Activated CD8-positive, alpha-beta T cell treated with anti-CD3 and anti-CD28 coated beads for 36 hours (primary cell): ENCODE measurements at places on chromosomes 1 and 21. TPM values are rescaled to one million over a fixed set of nuclear protein-coding genes. Genes with fewer than 3 reads are reported as not detected.

The OR2L3 gene
- not detected for total RNA-seq

The DNAI4 gene
- total RNA-seq = 1.0 TPM

The LIPI gene
- total RNA-seq = not detected

The CBR3 gene
- 14.8 TPM for total RNA-seq

The KCNE1 gene
- not detected for total RNA-seq

The EXO1 gene
- total RNA-seq = 65.3 TPM

The TNFRSF9 gene
- 214 TPM for total RNA-seq

The AMY1A gene
- not detected for total RNA-seq

The ALX3 gene
- total RNA-seq = not detected

The MYBPH gene
- not detected for total RNA-seq
